ENCODE measurements at places on chromosomes 3 and 15.

DNA sequence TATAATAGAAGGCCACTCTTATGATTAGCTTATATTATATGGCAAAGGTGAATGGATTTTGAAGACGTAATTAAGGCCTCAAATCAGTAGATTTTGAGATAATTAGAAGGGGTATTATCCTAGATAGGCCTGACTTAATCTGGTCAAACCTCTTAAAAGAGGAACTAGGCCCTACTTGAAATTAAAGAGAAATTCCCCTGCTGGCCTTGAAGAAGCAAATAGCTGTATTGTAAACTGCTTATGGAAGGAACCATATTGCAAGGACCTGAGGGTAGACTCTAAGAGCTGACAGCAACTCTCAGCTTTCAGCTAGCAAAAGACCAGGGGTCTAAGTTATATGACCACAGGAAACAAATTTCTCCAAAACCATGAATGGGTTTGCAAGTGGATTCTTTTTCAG, 219.0 kb upstream of the ONECUT1 start:
- no peaks in the 10 kb centered on the region for H3K36me3 ChIP-seq
- H3K4me1 ChIP-seq, result no peaks in the 10 kb centered on the region
- H3K4me3 ChIP-seq, result no peak overlapping the region
- no peak for DNase-seq
- H3K27ac ChIP-seq, result no peak overlapping the region

DNA sequence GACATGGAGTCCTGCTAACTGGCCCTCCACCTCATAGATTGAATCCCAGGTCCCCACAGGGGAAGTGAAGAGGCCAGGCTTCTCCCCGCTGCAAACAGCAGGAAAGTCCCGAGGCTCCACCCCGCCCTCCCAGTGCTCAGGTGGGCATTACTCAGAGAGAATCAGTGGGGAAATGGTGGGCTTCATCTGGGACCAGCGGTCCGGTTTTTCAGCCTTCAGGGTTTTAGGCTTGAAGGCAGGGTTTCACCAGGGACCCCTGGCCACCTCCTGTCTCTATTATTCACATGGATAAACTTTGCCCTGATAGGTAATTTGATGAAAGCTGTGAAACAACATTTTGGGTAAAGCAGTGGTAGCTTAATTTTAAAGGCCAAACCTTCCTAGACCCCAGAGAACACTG, 31.3 kb downstream of the MKRN3 start:
- H3K36me3 ChIP-seq, result no peaks in the 10 kb centered on the region
- DNase-seq, result no peak
- no peak overlapping the region for H3K4me3 ChIP-seq
- no peaks in the 10 kb centered on the region for H3K27me3 ChIP-seq

- no peak overlapping the region for H3K4me3 ChIP-seq
- H3K27ac ChIP-seq, result no peak overlapping the region
- H3K4me1 ChIP-seq, result peaks cover 9% of the 10 kb centered on the region
- DNase-seq, result peak; percentile 41
These were observed 8.3 kb upstream of the SLC9C1 start for GRCh38 chr3:112302150-112302830.

- H3K36me3 ChIP-seq, result peaks cover 27% of the 10 kb centered on the region
- H3K4me1 ChIP-seq, result peaks cover 8% of the 10 kb centered on the region
- H3K27me3 ChIP-seq, result no peaks in the 10 kb centered on the region
- H3K4me3 ChIP-seq, result peak overlapping the region; percentile 86
- peak overlapping the region; percentile 97 for H3K27ac ChIP-seq
These were observed 790 bp downstream of the DUT start for GRCh38 chr15:48331796-48332641.

DNA sequence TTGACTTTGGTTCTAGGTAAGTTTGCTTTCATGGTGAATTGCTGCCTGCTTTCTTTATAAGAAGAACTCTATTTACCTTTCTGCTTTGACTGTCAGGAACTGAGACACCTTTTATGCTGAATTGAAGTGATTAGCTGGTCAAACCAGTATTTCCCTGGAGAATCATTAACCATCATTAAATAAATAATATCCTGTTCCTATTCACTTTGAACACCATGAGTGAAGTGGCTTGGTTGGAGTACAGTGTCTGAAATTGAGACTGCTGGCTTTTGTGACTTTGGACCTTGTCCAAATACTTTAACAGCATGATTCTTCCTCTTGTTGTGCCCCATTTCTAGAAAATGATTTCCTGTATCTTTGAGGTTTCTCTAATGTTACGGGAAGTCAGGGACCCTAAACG, 5.6 kb upstream of the TMEM62 start:
- no peak overlapping the region for H3K27ac ChIP-seq
- H3K36me3 ChIP-seq, result no peaks in the 10 kb centered on the region
- H3K4me3 ChIP-seq, result no peak overlapping the region
- no peaks in the 10 kb centered on the region for H3K27me3 ChIP-seq
- DNase-seq, result no peak
- H3K4me1 ChIP-seq, result peaks cover 8% of the 10 kb centered on the region

- peak; percentile 71 for DNase-seq
- peak overlapping the region; percentile 91 for H3K4me3 ChIP-seq
- no peaks in the 10 kb centered on the region for H3K27me3 ChIP-seq
- H3K36me3 ChIP-seq, result no peaks in the 10 kb centered on the region
These were observed 75.1 kb upstream of the VGLL4 start for GRCh38 chr3:11718637-11719405.

DNA sequence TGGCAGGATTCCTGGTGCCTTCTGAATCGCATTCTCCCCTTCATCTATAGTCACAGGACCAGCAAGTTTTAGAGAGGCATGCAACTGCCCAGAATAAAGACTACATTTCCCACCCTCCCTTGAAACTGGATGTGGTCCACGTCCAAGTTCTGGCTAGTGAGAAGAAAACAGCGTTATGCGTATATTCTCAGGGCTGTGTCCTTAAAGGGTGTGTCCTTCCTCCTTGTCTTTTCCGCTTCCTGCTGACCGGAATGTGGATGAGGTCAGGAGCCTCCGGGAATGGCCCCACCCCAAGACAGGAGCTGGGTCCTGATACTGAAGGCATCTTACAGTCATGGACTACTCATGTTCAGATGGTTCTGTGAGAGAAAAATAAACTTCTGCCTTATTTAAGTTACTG, 20.2 kb downstream of the CHST2 start:
- no peak for DNase-seq
- H3K36me3 ChIP-seq, result no peaks in the 10 kb centered on the region
- no peaks in the 10 kb centered on the region for H3K4me1 ChIP-seq
- H3K27ac ChIP-seq, result peak overlapping the region; percentile 12
- H3K4me3 ChIP-seq, result no peak overlapping the region
- no peaks in the 10 kb centered on the region for H3K27me3 ChIP-seq

DNA sequence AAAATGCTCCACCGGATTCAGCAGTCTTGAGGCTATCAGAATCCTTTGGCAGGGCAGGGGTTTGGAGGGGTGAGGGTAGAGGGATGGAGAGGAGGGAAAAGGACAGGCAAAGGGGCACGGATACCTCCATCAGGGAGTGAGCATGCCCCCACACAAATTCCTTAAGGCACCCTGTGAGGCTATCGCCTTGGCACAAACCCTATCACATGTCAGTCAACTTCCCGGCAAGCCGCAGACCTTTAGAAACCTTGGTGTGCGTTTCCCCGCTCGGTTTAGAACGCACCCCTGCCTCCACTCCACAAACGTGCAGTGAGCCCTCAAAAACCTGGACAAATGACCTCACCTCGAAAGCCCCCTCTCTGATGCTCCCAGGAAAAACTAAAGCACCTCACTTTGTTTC, 422 bp upstream of the SETMAR start:
- no peak for DNase-seq
- no peaks in the 10 kb centered on the region for H3K36me3 ChIP-seq
- peak overlapping the region; percentile 78 for H3K4me3 ChIP-seq
- peak overlapping the region; percentile 92 for H3K27ac ChIP-seq
- peaks cover 26% of the 10 kb centered on the region for H3K4me1 ChIP-seq

- no peaks in the 10 kb centered on the region for H3K27me3 ChIP-seq
- H3K36me3 ChIP-seq, result peaks cover 28% of the 10 kb centered on the region
- peaks cover 50% of the 10 kb centered on the region for H3K4me1 ChIP-seq
- DNase-seq, result peak; percentile 100
- peak overlapping the region; percentile 91 for H3K27ac ChIP-seq
These were observed 345 bp upstream of the CDV3 start for GRCh38 chr3:133573054-133573628.

GRCh38 chr3:198076722-198077308, 116.8 kb downstream of the LMLN start:
- peaks cover 83% of the 10 kb centered on the region for H3K27me3 ChIP-seq
- no peaks in the 10 kb centered on the region for H3K4me1 ChIP-seq
- H3K4me3 ChIP-seq, result no peak overlapping the region
- no peaks in the 10 kb centered on the region for H3K36me3 ChIP-seq
- no peak for DNase-seq

DNA sequence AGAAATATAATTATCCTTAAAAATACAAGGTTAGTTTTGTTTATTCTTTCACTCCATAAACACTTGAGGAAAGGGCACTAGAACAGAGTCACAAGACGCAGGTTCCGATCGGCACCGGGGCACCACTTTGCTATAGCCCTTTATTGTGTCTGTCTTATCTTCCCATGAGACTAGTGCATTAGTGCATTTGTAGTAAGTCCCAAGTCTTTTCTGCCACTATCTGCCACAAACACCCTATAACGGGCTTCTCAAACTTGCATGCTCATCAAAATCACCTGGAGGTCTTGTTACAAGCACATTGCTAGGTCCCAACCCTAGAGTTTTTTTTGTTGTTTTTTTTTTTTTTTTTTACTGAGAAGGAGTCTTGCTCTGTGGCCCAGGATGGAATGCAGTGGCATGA, 213.1 kb downstream of the FOXP1 start:
- H3K27me3 ChIP-seq, result no peaks in the 10 kb centered on the region
- no peak overlapping the region for H3K4me3 ChIP-seq
- no peaks in the 10 kb centered on the region for H3K36me3 ChIP-seq
- H3K27ac ChIP-seq, result no peak overlapping the region
- H3K4me1 ChIP-seq, result peaks cover 9% of the 10 kb centered on the region
- DNase-seq, result no peak

DNA sequence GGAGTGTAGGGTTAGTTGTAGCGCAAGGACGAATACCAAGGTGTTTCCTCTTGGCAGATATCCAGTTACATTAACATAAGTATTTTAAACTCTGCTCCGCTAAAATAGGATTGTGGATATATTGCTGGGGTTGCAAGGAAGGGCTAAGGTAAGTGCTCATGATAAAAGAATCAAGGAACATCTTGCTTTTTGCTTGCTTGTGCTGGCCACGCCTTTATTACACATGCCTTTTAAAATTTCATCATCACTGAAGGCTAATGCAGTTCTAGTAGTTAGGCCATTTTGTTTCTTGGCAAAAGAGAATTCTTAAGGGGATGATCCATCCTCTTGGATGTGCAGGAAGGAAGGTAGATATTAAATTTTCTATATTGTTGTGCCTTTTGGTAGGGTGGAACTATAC, 415.6 kb upstream of the TPM1 start:
- H3K27ac ChIP-seq, result no peak overlapping the region
- no peak for DNase-seq
- no peaks in the 10 kb centered on the region for H3K4me1 ChIP-seq
- no peak overlapping the region for H3K4me3 ChIP-seq
- H3K27me3 ChIP-seq, result no peaks in the 10 kb centered on the region

- DNase-seq, result no peak
- H3K4me1 ChIP-seq, result peaks cover 45% of the 10 kb centered on the region
- no peak overlapping the region for H3K27ac ChIP-seq
- H3K4me3 ChIP-seq, result no peak overlapping the region
- H3K27me3 ChIP-seq, result no peaks in the 10 kb centered on the region
These were observed 35.5 kb downstream of the TMEM212 start for GRCh38 chr3:171878461-171879225.

GRCh38 chr3:212432-212831, 15.9 kb downstream of the CHL1 start:
- H3K4me3 ChIP-seq, result no peak overlapping the region
- H3K27me3 ChIP-seq, result no peaks in the 10 kb centered on the region
- H3K4me1 ChIP-seq, result no peaks in the 10 kb centered on the region
- DNase-seq, result no peak
- H3K27ac ChIP-seq, result no peak overlapping the region

DNA sequence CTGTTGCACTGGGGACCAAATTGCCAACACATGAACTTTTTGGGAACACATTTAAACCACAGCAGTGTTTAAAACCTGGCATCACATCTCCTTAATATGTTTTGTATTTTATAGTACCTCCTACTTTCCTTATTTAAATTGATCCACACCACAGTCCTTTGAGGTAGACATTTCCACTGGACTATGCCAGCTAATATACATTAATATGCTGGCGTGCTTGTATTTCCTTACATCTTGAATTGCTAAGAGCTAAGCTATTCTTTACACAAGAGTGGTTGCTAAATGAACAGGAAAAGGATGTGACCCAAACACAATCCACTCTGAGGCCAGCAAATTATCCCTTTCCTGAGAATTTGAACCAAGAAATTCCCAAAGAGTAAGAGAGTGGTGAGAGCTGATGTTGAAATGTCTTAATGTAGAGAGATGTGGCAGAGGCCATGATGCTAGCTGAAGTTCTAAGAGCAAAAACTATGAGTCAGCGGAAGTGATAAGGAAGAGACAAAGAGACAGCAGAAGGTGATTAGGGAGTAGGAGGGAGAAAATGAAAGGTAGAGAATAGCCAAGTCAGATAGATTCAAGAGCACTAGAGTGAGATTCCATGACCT, 131.2 kb downstream of the CD47 start:
- no peak for DNase-seq
- no peaks in the 10 kb centered on the region for H3K36me3 ChIP-seq
- H3K4me3 ChIP-seq, result no peak overlapping the region
- peaks cover 12% of the 10 kb centered on the region for H3K4me1 ChIP-seq
- no peaks in the 10 kb centered on the region for H3K27me3 ChIP-seq

DNA sequence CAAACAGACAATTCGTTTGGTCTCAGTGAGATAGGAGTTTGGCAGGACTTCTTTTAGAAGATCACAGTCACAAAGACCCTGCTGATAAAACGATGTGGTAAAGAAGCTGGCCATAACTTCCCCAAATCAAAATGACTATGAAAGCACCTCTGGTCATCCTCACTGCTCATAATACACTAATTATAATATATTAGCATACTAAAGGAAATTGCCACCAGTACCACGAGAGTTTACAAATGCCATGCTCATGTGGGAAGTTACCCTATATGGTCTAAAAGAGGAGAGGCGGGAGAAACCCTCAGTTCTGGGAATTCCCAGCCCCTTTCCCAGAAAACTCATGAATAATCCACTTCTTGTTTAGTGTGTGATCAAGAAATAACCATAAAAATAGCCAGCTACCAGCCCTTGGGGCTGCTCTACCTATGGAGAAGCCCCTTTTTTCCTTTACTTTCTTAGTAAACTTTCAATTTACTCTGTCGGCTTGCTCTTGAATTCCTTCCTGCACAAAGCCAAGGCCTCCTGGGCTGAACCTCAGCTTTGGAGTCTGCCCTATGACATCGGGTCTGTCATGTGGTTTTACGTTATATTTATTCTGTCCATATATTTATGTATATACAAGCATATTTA, 115.8 kb upstream of the IGSF10 start:
- H3K27me3 ChIP-seq, result no peaks in the 10 kb centered on the region
- no peak overlapping the region for H3K4me3 ChIP-seq
- H3K27ac ChIP-seq, result no peak overlapping the region
- H3K4me1 ChIP-seq, result no peaks in the 10 kb centered on the region

- no peaks in the 10 kb centered on the region for H3K27me3 ChIP-seq
- H3K27ac ChIP-seq, result no peak overlapping the region
- H3K36me3 ChIP-seq, result no peaks in the 10 kb centered on the region
- peaks cover 6% of the 10 kb centered on the region for H3K4me1 ChIP-seq
- no peak overlapping the region for H3K4me3 ChIP-seq
These were observed 76.5 kb downstream of the CD200R1L start for GRCh38 chr3:112770032-112770626.
